Stimulated activated CD4-positive, alpha-beta T cell treated with anti-CD3 and anti-CD28 coated beads, Interleukin-1b, Interleukin-23, amount 100 ng/mL, for 4 hours (primary cell): ENCODE measurements at places on chromosomes 3 and 15.

GRCh38 chr3:165125836-165126235, 47.5 kb upstream of the SI start:
- no peak for DNase-seq

DNA sequence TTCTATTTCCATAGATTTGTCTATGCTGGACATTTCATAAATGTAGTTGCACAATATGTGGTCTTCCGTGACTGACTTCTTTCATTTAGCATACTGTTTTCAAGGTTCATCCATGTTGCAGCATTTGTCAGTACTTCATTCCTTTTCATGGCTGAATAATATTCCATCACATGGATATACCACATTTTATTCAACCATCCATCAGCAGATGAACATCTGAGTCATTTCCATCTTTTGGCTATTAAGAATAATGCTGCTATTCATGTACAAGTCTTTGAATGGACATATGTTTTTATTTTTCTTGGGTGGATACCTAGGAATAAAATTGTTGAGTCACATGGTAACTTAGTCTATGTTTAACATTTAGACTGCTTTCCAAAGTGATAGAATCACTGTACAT, 99.3 kb upstream of the RAD18 start:
- DNase-seq: no peak

DNA sequence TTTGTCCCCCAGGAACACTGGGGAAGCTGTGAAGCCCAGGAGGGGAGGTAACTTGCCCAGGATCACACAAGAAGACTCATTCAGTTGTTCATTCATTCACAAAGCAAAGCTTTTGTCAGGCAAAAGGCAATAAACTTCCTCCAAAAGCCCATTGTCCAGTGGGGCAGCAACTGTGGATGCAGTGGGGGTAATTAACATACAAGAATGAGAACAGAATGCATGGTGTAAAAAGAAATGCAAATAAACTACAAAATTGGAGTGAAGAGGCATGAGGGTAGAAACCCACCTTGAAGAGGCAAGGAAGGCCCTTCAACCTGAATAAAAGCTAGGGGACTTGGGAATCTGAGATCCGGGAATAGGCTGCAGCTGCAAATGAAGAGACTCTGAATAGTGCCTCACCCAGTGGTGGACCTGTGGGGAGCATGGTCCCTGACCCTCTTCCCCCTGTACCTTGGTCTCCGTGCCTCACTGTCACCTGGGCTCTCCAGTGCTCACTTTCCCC, 363.6 kb downstream of the CLSTN2 start:
- no peak for DNase-seq

GRCh38 chr3:197458179-197458707, 97.5 kb downstream of the BDH1 start:
- DNase-seq: no peak

DNA sequence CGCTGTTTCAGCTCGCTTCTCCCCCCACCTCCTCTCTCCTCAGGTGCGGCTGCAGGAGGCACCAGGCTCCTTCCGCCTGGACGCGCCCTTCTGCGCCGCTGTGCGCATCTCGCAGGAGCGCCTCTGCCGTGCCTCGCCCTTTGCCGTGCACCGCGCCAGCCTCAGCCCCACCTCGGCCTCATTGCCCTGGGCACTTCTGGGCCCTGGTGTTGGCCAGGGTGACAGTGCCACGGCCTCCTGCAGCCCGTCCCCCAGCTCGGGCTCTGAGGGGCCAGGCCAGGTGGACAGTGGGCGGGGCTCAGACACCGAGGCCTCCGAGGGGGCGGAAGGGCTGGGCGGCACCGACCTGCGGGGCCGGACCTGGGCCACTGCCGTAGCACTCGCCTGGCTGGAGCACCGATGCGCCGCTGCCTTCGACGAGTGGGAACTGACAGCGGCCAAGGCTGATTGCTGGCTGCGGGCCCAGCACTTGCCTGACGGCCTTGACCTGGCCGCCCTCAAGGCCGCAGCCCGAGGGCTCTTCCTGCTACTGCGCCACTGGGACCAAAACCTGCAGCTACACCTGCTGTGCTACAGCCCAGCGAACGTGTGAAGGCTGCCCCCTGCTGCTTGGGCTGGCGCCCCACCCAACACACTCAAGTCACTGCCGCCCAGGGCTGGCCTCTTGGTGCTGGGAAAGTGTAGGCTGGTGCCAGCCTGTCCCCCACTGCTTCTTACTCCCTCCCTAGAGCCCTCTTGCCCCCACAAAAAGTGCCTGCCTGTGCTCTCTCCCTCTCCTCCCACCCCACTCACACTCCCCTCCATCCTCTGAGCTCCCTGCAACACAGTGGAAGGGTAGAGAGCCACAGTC, 7.1 kb downstream of the ALG3 start:
- no peak for DNase-seq

GRCh38 chr3:11136116-11136515, 18.2 kb upstream of the HRH1 start:
- no peak for DNase-seq

DNA sequence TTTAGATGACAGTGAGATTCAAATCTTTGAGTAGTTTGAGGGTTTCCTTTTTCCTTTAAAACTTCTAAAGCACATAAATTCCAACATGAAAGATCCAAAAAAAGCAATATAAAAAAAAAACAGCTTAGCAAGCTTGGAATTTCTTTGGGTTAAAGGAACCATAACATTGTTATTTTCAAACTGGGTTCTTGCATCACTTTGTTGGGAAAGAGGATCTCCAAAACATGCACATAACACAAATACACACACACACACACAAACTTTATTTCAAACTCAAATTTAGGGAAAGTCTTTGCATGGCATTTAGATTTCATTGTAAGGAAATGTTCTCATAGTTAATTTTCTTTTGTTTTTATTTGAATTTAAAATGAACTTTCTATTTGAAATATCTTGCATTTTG, 79.2 kb upstream of the COL8A1 start:
- DNase-seq: no peak

GRCh38 chr3:188834349-188834748, 337.4 kb upstream of the TPRG1 start:
- DNase-seq: no peak

- DNase-seq: no peak
Measured at GRCh38 chr3:53242155-53242554, 13.7 kb downstream of the TKT start.
